ENCODE measurements at places on chromosomes 3 and 15.

GRCh38 chr15:91032919-91033803 is 10.8 kb upstream of the VPS33B start:
- DNase-seq: peak; percentile 21

DNA sequence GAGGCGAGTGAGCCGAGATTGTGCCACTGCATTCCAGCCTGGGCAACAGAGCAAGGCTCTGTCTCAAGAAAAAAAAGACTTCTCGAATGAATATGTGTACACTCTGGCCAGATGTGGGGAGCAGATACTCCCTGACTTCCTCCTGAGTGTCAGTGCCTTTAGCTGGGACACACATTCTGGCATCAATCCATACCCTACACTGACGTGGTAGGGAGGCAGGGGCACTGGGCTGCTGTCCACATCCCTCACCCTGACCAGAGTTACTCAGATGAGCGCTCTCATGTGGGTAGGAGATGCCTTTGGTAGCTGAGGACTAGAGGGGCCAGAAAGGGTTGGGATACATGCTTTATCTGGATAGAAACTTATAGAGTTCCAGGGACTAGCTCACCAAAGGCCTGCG is 15.6 kb downstream of the LIMD1 start:
- no peak for DNase-seq

DNA sequence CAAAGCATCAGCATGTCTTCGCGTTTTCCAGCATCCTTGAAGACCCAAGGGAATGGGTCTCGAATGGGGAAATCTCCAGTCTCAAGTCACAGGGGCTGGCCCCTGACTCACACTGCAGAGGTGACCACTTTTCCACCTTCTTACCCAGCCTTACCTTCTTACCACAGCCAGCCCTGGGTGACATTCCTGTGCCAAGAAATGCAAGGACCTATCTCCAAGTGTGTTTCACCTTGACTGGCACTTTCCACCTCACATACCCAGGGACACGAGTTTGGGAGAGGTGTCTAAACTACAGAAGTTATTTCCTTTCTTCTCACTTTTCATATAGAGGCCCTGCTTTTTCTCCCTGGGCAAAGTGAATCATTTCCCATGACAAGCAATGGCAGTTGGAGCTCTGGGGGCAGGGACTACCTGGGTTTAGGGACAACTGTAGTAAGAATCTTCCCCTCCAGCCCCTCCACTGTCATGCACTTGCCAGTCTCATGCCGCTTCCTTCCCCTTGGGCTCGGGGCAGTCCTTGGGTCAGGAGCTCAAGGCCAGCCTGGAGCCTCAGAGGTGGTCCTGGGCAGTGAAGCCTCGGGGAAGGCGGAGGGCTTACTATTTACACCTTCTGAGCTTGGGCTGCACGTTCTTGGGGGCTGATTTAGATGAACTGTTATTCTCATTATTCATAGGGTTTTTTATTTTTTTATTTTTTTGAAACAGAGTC is 16.8 kb downstream of the PAQR5 start:
- DNase-seq: no peak

- DNase-seq: no peak
Observed at GRCh38 chr3:97692831-97693230, 71.7 kb upstream of the ARL6 start.

GRCh38 chr3:74054566-74054965 is 429.8 kb upstream of the PDZRN3 start:
- no peak for DNase-seq

DNA sequence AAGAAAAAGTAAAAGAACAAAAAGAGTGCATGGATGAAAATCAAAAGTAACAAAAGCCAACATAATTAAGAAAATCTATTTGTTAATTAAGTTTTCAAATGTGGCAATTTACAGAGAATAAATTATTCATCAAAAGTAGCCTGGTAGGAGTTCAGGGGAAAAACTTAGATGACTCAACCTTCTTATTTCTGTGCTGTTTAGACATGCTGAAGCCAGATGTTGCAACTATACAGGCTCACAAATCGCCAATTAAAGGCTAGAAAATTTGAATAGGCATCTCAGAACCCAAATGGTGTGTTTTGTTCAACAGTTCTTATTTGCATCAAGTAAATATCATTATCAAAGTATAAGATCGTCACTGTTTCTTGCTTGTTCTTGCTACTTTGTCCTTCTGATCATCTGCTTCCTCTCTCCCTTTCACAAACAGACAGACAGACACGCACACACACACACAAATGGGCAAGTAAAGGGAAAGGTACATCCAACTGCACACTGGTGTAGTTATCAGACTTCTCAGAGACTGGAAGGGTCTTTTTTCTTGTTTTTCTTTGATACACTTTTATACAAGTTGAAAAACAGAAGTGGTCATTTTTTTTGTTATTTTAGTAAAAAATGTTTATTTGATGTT is 572.2 kb downstream of the MECOM start:
- no peak for DNase-seq

DNA sequence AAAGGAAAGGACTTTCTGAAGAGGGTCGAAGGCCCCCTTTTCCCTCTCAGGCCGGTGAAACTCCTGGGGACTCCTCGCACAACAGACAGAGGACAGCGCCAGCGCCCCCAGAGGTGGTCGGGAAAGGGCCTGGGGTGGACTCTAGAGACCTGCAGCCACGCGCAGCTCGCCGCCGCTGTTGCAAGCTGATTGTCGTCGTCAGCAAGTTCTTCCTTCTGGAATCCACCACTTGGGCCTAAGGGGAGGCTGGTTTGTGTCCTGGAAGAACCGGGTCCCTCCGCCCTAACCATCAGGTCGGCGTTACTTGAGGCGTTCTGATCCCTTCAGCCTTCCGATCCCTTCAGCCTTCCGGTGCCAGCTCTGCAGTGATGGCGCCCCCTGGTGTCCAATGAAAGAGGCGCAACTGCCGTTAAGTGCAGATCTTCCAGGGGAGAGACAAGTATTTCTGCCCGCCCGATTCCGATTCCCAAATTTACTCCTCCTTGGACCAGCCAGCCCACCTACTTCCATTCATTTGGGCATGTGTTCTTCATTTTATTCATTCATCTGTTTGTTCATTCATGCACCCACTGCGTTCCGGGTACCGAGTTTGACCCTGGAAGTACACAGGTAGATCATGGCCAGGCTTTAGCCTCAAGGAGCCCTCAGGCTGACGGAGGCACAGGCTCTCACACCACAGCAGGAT is 77.2 kb upstream of the SLC6A11 start:
- DNase-seq: peak; percentile 10

DNA sequence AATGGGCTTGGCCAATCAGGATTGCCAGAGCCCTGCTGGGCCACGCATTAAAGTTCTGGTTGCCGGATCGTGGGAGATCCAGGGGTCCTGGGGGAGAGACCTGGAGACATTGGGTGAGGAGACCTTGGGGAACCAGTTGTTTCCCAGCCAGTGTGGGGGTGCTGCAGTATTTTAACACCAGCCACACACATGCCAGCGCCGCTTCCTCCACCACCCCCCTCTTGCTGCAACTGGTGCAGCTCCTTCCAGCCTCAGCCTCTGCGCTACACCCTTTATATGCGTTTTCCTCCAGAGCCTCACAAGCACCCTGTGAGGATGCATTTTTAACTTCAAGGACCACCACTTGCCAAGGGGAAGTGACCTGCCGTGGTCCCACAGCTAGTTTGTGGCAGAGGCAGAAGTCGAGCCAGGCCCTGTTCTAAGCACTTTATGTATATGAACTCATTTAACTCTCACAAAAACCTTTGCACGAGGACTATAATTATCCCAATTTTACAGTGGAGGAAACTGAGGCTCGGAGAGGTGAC is 29.4 kb upstream of the GRIP2 start:
- DNase-seq: no peak
